Stimulated activated CD8-positive, alpha-beta memory T cell treated with anti-CD3 and anti-CD28 coated beads, Interleukin-15, amount 100 ng/mL, for 24 hours (primary cell): ENCODE measurements at places on chromosomes 1 and 21.

GRCh38 chr1:113930499-113931161 is 1.5 kb downstream of the HIPK1 start:
- peak; percentile 22 for DNase-seq

DNA sequence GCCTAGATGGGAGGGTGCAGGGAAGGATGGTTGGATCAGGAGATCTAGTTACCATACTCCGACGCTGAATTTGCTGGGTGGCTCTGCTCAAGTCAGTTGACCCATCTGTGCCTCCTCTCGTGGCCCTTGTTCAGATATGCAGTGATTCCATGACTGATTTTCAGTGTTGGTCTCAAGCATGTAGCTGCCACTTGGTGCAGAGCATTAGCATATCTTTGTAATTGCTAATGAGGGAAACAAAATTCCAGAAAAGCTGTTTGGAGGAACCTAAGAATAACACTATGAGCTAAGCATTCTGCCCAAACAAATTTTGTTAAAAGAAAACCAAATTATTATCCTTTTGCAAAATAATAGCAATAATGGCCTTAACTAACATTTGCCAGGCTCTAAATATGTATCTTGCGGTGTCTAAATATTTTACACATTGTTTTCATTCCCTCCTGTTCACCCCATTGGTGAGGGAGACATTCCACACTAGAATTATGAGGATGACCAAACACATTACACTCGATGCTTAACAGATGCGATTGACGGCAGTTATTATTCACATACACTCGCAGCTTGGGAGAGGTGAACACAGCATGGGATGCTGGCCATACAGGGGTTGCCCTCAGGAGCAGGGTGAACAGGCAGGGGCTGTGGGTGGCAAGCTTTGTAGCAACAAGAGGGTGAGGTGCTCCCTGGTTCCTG is 69.1 kb downstream of the KCNJ15 start:
- DNase-seq: no peak

DNA sequence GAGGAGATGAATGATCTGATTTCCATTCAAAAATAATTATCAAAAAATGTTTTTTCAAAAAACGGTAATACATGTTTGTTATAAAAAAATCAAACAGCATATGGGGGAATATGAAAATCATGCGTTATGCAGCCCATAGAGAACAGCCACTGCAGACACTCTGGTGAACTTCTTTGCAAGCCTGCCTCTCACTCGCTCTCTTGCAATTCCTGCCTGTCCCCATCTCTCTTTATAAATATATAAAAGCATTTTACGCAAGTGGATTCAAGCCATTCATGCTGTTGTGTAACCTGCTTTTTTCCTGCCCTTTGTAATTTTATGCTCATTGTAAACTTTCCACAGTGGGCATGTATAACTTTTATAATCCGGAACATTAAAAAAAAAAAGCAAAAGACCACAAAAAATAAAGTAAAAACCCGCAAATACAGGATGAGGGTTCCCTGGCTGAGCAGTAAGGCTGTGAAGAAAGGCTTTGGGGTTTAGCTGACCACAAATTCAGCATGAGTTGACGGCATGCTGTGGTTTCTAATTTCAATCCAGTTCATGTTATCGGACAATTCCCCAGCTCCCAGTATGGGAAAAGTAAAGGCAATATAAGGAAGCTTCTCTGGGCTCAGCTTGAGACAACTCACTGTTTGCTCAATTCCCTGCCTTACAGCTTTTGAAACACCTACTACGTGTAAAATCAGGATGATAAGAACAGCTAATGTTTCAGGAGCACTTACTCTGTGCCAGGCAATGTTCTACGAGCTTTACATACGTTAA is 52.8 kb upstream of the ZBTB40 start:
- DNase-seq: no peak

DNA sequence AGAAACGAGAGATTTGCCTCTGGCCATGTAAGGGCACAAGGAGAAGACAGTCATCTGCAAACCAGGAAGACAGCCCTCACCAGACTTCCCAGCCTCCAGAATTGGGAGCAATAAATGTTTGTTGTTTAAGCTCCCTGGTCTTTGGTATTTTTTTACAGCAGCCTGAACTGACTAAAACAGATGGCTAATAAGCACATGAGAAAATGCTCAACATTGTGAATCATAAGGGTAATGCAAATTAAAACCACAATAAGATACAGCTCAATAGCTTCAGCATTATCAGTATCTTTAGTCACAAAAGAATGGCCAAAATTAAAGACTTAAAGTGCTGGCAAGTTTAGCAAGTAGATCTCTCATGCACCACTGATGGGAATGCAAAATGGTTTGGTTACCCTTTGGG is 11.7 kb downstream of the UBE2G2 start:
- DNase-seq: no peak

DNA sequence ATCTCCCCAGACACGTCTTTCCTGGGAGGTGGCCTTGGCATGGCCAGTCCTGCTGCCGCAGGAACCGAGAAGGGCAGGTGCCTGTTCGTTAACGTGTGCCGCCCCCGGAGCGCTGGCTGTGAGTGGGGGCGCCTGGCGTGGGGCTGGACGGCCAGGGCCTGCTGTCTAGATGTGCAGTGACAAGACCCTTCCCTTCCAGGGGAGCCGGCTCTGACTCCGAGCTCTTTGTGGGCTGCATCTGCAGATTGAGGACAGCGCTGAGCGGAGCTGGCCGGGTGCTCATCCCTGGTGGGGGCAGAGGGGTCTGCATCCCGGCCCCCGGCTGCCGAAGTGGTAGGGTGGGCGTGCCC is 13.0 kb downstream of the COL18A1 start:
- no peak for DNase-seq

GRCh38 chr1:18512883-18513282 is 32.2 kb downstream of the KLHDC7A start:
- DNase-seq: no peak

- DNase-seq: no peak
Observed at GRCh38 chr1:207925210-207925609, 14.3 kb upstream of the CD34 start.

DNA sequence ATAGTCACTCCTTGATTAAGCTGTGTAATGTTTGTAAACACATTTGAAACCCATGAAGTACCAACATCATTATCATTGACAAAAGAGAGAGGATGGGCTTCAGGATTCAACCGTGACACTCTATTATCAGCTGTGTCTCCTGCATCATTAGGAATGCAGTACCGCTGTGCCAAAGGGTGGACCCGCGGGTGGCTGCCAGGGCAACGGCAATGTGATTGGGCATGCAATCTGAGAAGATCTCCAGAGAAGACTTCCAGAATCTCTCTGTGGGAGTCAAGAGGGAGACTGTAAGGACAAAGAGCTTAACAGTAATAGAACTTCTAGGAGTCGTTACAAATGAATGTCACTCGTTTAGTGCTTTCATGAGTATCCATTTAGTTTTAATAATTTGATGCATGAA is 97.9 kb downstream of the USH2A start:
- no peak for DNase-seq

DNA sequence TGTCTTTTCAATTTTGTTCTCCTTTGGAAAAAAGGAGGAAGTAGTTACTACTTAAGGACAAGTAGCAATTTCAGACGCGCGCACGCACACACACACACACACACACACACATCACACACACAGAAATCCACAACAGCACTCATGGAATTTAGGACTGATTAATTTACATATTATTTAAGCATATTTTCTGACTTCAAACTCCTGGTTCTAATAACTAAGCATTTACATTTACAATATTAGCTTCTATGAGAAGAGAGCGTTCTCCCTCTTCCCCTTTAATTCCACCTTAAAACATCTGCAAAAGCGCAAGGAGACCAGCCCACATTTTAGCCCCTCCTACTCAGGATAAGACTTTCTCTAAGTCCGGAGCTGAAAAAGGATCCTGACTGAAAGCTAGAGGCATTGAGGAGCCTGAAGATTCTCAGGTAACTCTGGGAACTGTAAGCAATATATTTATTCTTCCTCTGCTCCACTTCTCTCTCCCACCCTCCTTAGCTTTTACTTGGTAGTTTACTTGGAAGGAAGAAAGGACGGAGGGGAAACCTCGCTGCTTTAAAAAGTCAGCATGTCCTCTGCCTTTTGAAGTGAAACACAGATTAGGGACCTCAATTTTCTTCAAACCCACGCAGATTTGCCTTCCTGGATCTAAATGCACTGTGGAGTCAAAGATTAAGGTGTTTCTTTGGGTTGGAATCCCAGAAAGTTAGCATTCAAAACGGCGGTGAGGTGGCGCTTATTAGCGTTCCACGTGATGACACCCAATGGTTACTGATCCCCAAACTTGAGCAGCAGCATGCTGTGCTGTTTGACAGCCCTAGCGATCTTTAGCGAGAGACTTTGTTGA is at the start of gene PLA2G4A:
TSS of gene PLA2G4A (plus strand) at position 339 of the 844 bp plus-strand sequence. CDS start 25,406 bp downstream, outside the sequence.
- DNase-seq: no peak

- DNase-seq: no peak
Observed at GRCh38 chr1:58816747-58817221, 32.9 kb upstream of the JUN start.

DNA sequence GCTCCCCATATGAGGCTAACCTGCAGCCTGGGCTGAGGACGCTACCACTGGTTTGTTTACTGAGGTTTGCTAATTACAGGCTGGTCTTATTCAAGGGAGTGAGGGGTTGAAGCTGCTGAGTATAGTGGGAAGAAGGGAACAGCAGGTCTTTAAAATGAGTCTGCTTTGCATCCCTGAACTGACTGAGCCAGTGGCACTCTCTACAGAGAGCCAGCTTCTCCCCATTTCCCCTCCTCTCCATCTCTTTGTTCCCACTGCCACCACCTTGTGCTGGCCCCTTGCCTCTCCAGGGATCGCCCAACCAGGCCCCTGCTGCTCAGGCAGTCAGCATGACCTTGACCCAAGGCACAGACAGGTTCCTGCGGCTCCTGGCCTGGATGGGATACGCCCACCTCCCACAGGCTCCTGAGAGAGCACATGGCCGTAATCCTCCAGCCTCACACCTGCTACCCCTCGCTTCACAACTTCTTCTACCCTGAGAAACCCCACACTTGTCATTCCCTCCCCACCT is 45.0 kb downstream of the IER5 start:
- DNase-seq: no peak

DNA sequence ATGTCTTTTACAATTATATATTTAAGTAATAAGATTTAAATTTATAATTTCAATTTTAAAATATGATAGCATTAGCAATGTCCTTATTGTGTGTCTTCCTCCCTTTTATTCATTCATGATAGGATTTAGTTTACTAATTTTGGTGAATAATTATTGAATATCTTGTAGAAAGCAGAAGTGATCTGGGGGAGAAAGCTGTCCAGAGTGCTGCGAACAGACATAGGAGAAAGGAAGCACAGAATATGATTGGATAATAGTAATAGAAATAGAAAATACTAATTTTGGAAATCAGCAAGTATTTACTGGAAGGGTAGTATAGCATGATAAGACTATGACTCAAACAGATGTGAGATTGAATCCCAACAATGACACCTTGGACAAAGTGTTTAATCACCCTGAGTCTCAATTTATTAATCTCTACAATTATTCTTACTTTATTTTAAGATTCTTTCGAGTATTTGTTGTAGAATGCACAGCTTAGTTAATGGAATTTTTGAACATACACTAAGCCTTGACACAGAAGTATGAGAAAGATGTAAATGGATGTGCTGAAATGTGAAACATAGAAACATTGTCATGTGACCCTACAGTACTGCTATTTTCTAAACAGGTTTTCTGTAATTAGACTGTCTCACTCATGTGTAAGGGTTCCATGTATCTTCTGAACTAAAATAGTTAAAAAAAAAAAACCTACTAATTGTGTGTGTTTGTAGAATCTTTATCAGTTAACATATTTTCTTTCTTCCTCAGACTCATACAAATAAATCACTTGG is 7.9 kb downstream of the SH3GLB1 start:
- no peak for DNase-seq

DNA sequence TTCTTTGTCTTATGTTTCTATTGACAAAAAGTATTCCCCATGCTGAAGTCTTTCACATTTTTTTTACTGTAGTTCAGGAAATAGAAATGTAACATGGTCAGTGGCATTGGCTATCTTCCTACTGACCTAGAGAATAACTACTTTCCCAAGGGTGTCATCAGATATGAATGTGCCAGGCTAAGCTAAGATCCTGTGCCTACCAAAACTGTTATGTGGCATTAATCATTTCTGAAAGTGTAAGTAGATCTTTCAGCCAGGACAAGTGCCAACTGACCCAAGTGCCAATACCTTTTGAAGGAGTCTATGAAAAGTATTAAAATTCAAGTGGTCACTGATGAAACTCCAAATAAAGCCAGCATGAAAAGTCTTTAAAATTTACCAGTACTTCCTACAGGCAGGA is 165.3 kb downstream of the TNFSF18 start:
- no peak for DNase-seq

GRCh38 chr1:198549866-198550265 is 9.4 kb upstream of the ATP6V1G3 start:
- DNase-seq: no peak

DNA sequence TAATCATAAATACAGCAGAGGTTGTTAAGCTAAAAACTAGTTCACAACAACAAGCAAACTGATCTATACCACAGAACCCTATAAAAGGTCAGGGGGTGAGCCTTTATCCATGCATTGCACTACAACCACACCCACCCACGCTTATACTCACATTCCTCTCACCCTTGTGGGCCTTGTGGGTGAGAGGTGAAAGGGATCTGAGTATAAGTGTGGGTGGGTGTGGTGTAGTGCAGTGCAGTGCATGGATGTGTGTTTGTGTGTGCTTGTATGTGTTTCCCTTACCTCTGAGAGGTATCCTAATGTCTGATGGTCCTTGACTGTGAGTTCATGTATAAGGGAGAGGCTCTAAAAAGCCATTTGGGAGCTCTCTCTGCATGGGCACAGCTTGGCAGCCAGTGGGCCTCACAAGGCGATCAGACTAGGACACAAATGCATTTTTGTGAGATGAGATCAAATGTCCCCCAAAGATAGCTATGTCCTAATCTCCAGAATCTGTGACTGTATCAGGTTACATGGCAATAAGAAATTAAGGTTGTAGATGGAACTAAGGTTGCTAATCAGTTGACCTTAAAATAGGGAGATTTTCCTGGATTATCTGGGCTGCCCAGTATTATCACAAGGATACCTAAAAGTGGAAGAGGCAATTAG is 95.5 kb upstream of the DPT start:
- DNase-seq: no peak

GRCh38 chr1:9827558-9828185 is 3.9 kb upstream of the CLSTN1 start:
- DNase-seq: no peak

- DNase-seq: no peak
Observed at GRCh38 chr1:26689504-26689903, 6.3 kb upstream of the ARID1A start.

- no peak for DNase-seq
Observed at GRCh38 chr1:1664941-1665814, 6.4 kb upstream of the CDK11B start.

GRCh38 chr1:89887270-89887669 is 66.4 kb downstream of the LRRC8D start:
- DNase-seq: no peak

DNA sequence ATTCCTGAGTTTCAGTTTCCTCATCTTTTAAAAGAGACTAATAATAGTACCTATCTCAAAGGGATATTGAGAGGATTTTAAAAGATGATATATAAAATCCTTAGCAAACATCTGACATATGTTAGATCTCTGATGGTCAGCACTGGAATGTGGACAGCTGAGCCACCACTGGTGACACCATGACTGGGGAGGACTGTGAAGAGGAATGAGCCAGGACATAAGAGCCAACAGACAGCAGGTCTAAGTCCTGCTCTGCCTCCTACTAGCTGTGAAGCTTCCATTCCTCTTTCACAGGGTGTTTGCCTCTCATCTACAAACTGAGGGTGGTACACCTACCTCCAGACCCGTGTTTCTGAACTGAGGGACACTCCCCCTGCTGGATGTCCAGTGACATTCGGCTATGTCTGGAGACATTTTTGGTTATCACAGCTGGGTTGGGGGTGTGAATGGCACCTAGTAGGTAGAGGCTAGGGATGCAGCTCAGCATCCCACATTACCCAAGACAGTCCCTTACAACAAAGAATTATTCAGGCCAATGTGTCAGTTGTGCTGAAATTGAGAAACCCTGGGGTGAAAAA is 109.1 kb upstream of the OLIG2 start:
- DNase-seq: no peak
